ENCODE measurements at places on chromosomes 5 and 9. TPM values are rescaled to one million over a fixed set of nuclear protein-coding genes. Genes with fewer than 3 reads are reported as not detected.
A peak's percentile ranks its signal among the peaks of the same experiment; 100 is the strongest.

Gene FABP6
- polyA plus RNA-seq, result not detected

Gene SSBP2
- 84.8 TPM for polyA plus RNA-seq

Gene RNF183
- polyA plus RNA-seq, result 5.7 TPM

Gene GLRA1
- polyA plus RNA-seq, result not detected

Gene OLFM1
- 5.8 TPM for polyA plus RNA-seq

DNA sequence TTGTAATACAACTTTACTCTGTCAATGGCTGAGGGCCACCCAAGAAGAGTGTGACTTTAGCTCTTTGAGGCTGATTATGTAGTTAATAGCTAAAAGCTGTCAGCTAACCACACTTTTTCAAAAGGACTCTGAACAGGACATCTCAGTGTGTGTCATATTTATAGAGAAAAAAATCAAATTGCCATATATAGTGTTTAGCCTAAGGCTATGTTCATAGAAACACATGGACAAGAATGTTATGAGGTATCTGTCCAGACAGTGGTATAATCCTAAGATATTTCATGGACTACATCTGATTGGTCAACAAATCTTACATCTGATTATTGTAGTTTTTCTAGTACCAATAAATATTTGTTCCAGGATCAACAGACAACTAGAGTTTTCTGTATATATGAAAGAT is 42.1 kb upstream of the CDH18 start:
- DNase-seq, result no peak

DNA sequence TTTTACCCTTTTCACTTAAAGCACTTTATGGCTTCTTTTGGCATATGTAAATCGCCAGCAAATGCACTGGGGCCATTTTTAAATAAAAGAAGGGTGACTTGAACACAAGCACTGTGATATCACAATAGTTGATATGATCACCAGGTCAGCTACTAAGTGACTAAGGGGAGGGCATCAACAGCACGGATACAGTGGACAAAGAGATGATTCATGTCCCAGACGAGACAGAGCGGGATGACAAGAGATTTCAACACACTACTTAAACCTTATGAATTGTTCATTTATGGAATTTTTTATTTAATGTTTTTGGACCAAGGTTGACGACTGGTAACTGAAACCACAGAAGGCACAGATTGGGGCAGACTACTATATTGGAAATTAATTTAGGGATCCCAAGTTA is 54.1 kb downstream of the RORB start:
- no peak for DNase-seq

DNA sequence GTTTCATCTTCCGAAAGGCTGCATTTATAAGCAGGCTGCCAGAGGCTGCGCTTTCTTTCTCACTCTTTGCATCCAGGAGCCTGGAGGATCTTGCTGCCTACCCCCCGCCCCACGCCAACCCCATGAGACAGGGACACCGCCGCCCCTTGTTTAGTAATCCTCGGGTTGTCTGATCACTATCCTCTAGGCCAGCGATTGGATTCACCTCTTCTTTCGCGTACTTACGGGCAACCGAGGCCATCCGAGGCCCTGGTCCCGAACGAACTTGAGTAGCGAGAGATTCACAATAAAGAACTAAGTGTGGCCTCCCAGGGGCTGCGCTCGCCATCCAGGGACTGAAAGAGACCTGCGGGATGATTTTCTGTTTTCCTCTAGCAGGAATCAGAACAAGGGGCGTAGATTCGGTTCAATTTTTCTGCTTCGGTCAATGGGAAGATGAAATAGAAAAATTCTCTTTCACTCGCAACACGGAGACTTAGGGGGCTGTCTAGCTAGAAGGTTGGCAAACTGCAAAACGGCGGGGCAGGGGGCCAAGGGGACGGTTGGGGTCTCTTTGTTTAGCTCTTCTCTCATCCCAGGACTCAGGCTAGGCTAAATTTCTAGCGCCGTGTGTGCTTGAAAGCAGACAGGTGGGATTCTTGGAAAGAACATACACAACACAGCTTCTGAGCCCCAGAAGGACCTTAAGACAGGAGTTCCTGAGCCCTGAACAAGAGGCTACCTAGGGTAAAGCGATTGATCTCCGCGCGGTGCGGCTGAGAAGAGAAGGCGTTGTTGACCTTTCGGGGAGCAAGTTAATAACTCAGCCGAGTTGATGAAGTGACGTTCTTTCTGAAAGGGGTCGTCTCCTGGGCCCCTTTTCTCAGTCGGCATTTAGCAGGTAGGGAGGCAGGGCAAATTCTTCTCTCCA is 5.8 kb upstream of the ISL1 start:
- no peak for DNase-seq

DNA sequence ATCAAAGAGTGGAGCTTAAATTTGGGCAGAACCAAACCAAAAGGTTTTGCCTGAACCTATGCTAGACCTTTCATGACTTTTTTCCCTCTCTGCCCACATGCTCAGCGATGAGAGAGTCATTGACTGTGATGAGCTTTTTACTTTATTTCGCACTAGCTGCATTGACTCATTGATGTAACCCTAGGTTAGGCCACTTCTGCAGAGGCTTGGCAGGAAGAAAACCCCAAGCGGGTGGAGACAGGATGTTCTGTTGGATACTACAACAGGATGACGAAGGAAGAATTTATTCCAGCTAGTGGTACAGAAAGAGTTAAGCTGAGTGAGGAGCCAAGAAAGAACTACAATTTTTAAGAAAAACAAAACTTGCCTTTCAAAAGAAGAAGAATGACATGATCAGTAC is 18.4 kb downstream of the AGXT2 start:
- no peak for DNase-seq

DNA sequence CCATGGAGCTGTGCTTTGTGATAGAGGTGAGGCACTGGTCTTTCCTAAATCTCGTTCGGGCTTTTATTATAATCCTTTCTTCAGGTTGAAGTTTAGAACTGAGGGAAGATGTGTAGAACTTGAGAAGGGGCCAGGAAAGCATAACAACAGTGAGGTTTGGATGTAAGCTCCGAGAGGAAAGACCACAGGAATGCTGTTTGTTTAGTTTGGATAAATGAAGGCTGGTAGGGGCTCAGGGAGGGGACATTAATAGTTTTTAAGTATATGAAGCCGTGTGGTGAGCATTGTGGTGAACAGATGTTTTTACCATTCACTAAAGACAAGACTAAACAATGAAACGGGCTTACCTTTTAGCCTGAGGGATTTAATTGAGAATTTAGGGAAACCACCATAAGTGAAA is 130.8 kb downstream of the ARHGAP26 start:
- no peak for DNase-seq

GRCh38 chr9:99359336-99359735 is 137.3 kb downstream of the SEC61B start:
- no peak for DNase-seq

GRCh38 chr9:136753371-136754058 is 4.5 kb downstream of the LCN8 start:
- DNase-seq, result no peak

DNA sequence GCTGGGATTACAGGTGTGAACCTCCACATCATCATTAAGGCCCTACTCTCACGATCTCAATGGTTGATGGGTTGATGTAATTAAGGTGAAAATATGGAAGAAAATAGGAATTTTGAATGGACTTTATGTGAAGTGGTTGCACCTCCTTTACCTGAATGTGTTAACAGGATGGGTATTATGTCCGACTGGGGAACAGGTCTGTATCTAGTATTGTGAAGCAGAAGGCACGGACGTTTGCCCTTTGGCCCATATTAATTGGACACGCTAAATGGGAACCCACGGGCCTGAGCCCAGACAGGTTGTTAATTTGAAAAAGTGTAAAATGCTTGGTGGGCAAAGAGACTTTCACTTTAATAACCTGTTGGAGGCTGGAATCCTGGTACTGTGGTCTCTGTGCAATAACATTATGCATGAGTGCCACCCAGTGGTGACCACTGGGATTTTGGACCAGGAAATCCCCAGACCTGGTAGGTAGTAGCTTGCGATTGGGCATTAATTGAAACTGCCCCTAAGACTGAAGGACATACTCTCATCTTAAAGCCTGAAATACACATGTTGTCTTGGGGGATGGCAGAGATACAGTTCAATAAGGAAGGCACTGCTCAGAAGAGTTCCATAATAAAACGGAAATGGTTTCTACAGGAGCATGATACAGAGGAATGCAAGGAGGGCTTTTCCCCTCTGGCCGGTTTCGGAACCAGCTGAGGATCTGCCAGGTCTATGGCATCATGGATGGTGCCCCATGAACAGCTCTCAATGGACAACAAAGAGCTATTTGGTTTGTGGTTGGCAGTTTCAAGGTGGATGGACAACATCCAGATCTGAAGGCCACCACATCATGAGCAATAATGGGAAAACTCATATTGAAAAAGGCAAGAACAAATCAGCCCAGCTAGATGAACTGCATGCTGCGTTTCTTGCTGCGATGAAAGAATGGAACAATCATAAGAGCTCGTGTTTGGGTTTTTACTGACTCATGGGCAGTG is 26.2 kb upstream of the BICD2 start:
- peak; percentile 70 for DNase-seq

- DNase-seq, result no peak
Observed at GRCh38 chr5:88836195-88836838, 46.7 kb downstream of the MEF2C start.

DNA sequence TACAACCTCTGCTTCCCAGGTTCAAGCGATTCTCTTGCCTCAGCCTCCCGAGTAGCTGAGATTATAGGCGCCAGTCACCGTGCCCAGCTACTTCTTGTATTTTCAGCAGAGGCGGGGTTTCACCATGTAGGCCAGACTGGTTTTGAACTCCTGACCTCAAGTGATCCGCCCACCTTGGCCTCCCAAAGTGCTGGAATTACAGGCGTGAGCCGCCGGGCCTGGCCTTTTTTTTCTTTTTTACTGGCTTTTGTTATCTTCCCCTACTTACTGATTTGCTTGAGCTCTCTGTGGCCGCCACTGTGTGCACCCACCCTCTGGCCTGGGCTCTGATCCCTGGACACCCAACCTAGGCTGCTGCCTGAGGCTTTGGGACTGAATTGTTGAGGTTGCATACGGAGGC is 60.3 kb downstream of the ANKRD33B start:
- no peak for DNase-seq

DNA sequence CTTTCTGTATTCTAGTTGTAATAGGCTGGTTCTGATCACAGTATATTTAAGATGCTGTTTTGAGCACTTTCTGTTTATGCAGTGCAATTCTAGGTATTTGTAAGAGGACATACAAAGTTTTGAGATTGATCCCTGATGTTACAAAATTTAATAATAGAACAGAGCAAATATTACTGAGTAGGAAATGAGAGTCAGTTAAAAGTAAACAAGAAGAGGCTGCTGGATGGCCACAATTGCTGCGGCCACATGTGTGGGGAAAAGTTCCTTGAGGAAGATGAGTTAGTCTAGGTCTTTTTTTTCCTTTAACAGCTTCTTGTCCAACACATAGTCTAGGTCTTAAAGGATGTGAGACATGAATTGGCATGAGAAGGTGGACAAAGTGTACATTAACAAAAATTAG is 11.3 kb downstream of the EHMT1 start:
- no peak for DNase-seq

DNA sequence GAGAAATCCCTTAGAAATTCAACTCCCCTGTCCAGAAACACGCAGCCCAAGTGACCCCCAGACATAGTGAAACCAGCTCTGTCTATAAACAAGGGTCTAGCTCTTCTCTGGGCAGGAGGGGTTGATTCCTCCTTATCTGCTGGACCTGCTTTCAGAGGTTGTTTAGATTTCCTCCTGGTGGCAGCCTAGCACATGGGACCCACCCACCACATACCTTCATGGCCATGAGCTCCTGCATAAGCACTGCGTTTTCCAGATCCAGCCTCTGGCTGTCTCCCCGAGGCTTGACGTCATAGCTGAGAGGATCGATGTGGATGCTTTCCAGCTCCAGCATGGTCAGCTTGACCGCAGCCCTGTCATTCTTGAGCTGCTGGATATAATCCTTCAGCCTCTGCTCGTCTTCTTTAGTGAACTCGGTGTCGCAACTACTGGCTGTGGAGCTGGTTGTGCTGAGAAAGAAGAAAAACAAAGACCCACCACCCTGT is 77.0 kb downstream of the DCP2 start:
- DNase-seq, result no peak

DNA sequence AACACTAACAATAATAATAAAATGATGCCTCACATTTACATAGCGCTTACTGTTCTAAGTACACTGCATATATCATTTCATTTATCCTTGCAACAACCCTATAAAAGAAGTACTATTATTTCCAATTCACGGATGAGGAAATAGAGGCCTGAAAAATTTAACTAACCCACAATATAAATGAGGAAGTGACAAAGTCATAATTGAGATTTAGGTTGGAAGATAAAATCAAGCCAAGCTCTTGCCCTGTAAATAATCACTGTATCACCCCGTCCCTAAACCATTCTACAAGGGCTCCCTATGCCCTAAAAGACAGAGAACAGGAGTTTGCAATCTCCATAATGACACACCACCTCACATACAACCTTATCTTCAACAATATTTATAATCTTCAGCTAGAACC is 49.6 kb downstream of the STRBP start:
- DNase-seq, result no peak

- no peak for DNase-seq
Observed at GRCh38 chr9:122356627-122357026, 14.2 kb upstream of the PTGS1 start.

Data from right renal pelvis (tissue), 4 donors.